ENCODE measurements at places on chromosomes 12 and 14. TPM values are rescaled to one million over a fixed set of nuclear protein-coding genes. Genes with fewer than 3 reads are reported as not detected.
A peak's percentile ranks its signal among the peaks of the same experiment; 100 is the strongest.

DNA sequence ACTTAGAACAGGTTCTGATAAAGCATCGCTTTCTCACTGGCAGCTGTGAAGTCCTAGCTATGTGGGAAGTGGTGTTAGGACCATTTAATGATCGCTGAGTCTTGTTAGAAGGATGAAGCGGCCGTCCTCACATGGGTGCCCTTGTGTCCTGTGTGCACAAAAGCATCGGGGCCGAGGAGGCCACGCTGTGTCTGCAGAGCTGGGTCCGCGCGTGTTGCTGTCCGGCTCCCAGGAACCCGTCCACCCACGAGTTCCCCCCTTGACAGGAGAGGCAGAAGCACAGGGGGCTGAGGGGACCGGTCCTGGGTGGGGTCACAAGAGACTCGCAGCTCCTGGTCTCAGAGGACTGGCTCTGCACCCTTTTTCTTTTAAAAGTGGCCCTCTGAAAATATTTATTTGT, 90.4 kb downstream of the ADGRD1 start:
- H3K27me3 ChIP-seq = no peaks in the 10 kb centered on the region
- no peak for DNase-seq
- no peaks in the 10 kb centered on the region for H3K36me3 ChIP-seq
- no peaks in the 10 kb centered on the region for H3K4me1 ChIP-seq
- H3K4me3 ChIP-seq = no peak overlapping the region

DNA sequence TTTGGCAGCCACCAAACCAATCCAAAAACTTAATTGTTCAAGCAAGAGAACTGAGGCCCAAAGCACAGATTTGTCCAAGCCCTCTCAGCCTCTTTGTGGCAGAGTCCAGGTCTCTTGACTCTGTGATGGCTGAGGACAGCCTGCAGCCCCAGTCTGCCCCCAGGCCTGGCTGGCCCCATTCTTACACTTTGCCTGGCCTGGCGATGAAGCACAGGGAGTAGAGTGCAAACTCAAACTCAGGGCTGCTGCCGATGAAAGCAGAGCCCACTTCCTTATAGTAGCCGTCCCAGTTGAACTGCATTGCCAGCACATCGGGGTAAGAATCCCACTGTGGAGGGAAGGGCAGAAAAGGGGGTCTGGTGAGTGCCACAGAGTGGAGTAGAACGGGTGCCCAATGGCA, 5.6 kb upstream of the RPAP3 start:
- no peaks in the 10 kb centered on the region for H3K27me3 ChIP-seq
- peaks cover 3% of the 10 kb centered on the region for H3K4me1 ChIP-seq
- DNase-seq = no peak
- H3K36me3 ChIP-seq = no peaks in the 10 kb centered on the region

DNA sequence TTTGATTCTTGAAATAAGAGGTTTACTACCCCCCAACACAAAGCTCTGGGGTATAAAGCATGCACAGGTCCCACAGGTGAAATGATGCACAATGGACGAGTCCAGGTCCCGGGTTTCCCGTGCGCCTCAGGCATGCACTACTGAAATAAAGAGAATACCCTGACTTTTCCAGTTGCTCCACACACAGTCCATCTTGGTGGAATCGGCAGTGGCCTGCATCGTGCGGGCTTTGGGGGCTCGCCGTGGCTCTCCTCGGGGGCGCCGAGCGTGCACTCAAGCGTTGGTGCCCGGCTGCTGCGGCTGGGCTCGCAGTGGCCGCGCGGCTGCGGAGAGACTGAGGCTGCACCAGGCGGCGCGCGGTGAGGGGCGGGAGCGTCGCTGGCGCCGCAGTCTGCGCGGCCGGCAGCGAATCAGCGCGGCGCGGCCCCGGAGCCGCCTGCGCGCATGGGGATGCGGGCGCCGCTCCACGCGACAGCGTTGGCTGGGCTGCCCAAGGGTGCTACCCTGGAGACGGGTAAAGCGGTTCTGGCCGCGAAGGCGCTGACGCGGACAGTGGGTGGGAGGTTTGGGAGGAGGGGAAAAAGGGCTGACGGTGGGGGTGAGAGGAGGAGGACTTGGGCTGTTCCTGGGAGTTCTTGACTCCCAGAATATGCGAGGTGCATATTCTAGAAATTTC, 53.8 kb upstream of the CCDC175 start:
- peaks cover 11% of the 10 kb centered on the region for H3K27me3 ChIP-seq
- no peaks in the 10 kb centered on the region for H3K4me1 ChIP-seq
- H3K36me3 ChIP-seq = no peaks in the 10 kb centered on the region
- no peak for DNase-seq

DNA sequence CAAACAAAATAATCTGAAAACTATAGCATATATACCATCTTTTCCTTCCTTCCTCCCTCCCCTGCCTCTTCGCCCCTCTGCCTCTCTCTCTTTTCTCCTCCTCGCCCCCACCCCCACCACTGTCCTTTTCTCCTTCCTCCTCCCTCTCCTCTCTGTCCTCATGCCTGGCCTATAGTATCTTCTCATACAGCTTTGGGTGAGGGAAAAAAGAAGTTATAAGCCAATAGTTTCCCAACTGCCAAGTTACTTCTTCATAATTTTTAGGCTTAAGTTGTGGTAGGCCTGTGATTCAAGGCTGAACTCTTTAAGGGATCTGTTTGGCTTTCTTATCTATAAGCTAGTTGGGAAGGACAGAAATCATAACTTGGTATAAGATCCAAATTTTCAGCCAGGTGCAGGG, 9.1 kb downstream of the TMED10 start:
- no peaks in the 10 kb centered on the region for H3K36me3 ChIP-seq
- H3K27me3 ChIP-seq = no peaks in the 10 kb centered on the region
- H3K27ac ChIP-seq = no peak overlapping the region
- H3K4me3 ChIP-seq = no peak overlapping the region
- H3K4me1 ChIP-seq = peaks cover 7% of the 10 kb centered on the region

Gene AQP2
- total RNA-seq = not detected

- H3K4me3 ChIP-seq = no peak overlapping the region
- peaks cover 15% of the 10 kb centered on the region for H3K4me1 ChIP-seq
- H3K36me3 ChIP-seq = peaks cover 11% of the 10 kb centered on the region
- no peak for DNase-seq
- H3K27me3 ChIP-seq = no peaks in the 10 kb centered on the region
- H3K27ac ChIP-seq = peak overlapping the region; percentile 50
Measured at GRCh38 chr12:121781484-121781997, 11.9 kb downstream of the RHOF start.

Gene ERBB3
- total RNA-seq = 2.5 TPM

Gene NEUROD4
- total RNA-seq = not detected

Gene CCDC177
- not detected for total RNA-seq

DNA sequence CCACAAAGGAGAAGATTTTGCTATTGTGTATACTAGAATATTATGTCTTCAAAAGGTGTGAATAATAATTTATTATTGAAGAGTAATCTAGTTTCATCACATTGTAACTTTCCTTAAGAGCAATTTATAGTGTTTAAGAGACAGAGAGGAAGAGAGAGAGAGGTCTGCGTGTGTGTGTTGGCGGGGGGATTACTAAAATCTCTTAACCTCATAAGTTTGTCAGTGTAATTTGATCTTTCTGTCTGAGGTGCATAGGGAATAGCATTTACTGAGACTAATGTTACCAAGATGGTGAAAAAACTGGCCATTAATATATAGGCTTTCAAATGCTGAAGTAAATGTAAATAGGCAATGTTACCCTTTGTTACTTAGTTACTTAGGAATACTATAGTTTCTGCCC, 48.2 kb upstream of the BTG1 start:
- H3K27me3 ChIP-seq = no peaks in the 10 kb centered on the region
- DNase-seq = no peak
- H3K4me3 ChIP-seq = no peak overlapping the region
- no peak overlapping the region for H3K27ac ChIP-seq

DNA sequence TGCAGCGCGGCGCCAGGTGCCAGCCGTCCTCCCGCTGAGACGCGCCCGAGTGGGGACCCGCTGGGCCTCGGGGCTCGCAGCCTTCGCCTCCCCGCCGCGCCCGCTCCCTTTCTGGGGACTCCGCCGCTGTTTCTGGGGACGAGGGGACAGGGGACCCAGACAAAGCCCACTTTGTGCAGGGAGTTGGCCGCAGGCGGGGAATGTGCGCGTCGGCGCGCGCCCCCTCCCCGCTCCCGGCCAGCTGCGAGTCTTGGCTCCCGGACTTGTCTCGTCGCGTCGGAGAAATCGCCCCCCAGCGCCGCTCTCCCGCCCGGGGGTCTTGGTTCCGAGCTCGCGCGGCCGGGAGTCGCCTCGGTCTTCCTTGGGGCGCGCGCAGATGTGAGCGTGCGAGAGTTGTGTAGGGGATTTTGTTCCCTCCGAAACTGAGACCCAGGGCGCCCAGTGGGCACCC, 717 bp downstream of the VASH1 start:
- H3K27ac ChIP-seq = peak overlapping the region; percentile 6
- DNase-seq = no peak
- H3K4me3 ChIP-seq = peak overlapping the region; percentile 87

Gene PTCSC3
- not detected for total RNA-seq

DNA sequence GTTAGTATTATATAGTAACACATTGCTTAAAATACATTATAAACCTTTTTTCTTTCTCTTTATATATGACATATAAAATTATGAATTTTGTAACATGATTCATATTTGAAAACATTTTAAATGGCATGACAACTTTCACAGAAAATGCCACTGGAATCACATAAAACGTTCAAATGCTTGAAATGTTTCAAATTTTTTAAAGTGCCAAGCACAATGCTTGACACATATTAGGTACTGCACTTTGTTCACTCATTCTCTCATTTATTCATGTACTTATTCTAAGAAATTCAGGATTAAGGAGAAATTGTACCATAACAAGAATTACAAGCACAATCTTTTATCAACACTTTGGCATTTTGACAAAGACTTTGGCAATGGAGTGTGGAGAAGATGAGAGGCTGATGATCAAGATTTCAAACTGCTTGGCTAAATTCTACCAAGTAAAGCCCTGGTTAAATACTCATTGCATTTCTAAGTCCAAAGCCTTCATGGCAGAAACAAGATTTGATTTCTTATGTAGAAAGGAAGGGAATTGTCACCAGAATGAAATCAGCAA, 232.2 kb downstream of the C12orf50 start:
- H3K27me3 ChIP-seq = no peaks in the 10 kb centered on the region
- no peak for DNase-seq
- peaks cover 6% of the 10 kb centered on the region for H3K4me1 ChIP-seq
- H3K27ac ChIP-seq = no peak overlapping the region
- no peaks in the 10 kb centered on the region for H3K36me3 ChIP-seq

DNA sequence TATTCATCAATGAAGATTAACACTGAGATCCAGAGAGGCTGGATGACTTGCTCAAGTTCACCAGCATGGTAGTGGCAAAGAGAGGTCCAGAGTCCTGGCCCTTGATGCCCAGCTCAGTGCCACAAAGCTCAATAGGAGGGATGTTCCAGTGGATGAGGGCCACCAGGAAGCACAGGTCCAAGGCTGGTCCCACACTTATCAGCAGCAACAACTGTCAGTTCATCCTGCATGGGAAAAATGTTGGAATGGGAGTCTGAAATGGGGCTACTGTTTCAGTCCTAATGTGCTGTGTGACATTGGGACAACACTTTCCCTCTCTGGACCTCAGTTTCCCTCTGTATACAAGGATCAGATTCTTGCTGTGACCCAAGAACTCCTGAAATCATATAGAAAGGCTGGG, 11.2 kb downstream of the SERPINA5 start:
- peaks cover 5% of the 10 kb centered on the region for H3K27me3 ChIP-seq
- H3K36me3 ChIP-seq = no peaks in the 10 kb centered on the region
- no peak for DNase-seq
- H3K4me1 ChIP-seq = no peaks in the 10 kb centered on the region

DNA sequence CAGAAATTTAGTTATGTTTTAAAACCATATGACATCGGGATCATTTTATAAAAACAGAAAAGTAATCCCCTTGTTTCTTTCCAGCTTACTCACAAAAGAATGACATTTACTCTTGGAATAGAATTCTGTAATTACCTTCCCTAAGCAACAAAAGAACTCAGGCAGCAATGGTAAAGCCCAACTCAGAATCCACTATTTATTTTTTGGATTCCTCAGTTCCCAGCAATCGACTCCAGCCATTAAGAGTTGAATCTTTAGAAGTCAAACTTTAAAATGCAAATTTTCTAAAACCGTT, 65.9 kb downstream of the FOXN3 start:
- peak overlapping the region; percentile 81 for H3K27ac ChIP-seq
- H3K36me3 ChIP-seq = peaks cover 22% of the 10 kb centered on the region
- no peak overlapping the region for H3K4me3 ChIP-seq
- DNase-seq = no peak
- H3K4me1 ChIP-seq = peaks cover 16% of the 10 kb centered on the region
- H3K27me3 ChIP-seq = no peaks in the 10 kb centered on the region

Gene ACOT6
- total RNA-seq = not detected

GRCh38 chr14:94384342-94384741, 4.1 kb downstream of the SERPINA1 start:
- H3K4me3 ChIP-seq = no peak overlapping the region
- H3K27ac ChIP-seq = no peak overlapping the region
- no peaks in the 10 kb centered on the region for H3K27me3 ChIP-seq
- H3K4me1 ChIP-seq = no peaks in the 10 kb centered on the region

DNA sequence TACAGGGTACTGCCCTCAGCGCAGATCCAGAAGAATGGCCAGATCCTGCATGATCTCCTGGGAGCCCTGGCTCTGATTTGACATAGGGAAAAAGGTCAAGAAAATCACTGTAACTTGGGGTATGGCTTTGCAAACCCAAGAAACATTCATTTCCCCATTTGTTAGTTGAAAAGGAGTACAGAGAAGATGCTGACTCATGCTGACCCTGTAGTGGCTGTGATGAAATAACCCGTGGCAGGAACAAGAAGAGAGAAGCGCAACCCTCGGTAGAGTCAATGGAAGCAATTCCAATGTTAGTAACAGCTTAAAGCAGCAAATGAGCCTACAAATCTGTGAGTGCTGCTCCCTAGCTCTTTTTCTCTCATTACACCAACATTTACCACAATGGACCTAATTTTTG, 281.6 kb upstream of the NPAS3 start:
- no peaks in the 10 kb centered on the region for H3K27me3 ChIP-seq
- H3K4me3 ChIP-seq = no peak overlapping the region
- H3K36me3 ChIP-seq = no peaks in the 10 kb centered on the region
- no peak overlapping the region for H3K27ac ChIP-seq
- H3K4me1 ChIP-seq = no peaks in the 10 kb centered on the region

DNA sequence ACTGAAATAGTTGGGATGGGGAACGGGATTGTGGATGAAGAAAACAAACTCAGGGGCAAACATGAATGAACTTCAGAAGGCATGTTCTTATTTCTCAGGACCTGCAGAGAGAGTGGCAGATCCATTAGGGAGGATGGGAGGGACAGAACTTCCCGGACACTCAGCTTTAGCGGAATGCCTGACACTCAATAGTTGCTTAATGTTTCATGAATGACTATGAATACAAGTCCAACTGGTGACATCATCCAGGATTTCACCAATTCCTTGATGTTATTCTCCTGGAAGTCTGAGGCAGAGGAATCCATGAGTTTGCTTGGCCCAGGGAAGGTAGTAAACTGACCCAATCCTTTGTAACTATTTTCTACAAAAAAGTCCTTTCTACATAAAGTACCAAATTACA, 37.8 kb upstream of the LRRC10 start:
- H3K4me3 ChIP-seq = no peak overlapping the region
- H3K4me1 ChIP-seq = no peaks in the 10 kb centered on the region
- H3K27me3 ChIP-seq = no peaks in the 10 kb centered on the region

Gene KCNH3
- not detected for total RNA-seq

All from IMR-90 (cell line).